ENCODE measurements at places on chromosomes 4 and X. TPM values are rescaled to one million over a fixed set of nuclear protein-coding genes. Genes with fewer than 3 reads are reported as not detected.

TNIP3 gene
- total RNA-seq, result not detected

GAGE12H gene
- total RNA-seq, result not detected

PCDH10 gene
- 45.4 TPM for total RNA-seq

NDUFC1 gene
- total RNA-seq, result 26.0 TPM

BTC gene
- total RNA-seq, result not detected

PRKG2 gene
- 15.3 TPM for total RNA-seq

HSD17B13 gene
- total RNA-seq, result 0.94 TPM

LIN54 gene
- total RNA-seq, result 26.9 TPM

COX7B2 gene
- not detected for total RNA-seq

TRIM75 gene
- not detected for total RNA-seq

DGKK gene
- 0.63 TPM for total RNA-seq

HMX1 gene
- 0.63 TPM for total RNA-seq

NSUN7 gene
- total RNA-seq, result 7.8 TPM

IQCM gene
- total RNA-seq, result not detected

UGT2B17 gene
- total RNA-seq, result not detected

SPANXC gene
- total RNA-seq, result not detected
